Activated naive CD8-positive, alpha-beta T cell treated with anti-CD3 and anti-CD28 coated beads, Interleukin-2, amount 50 U/mL, for 24 hours (primary cell): ENCODE measurements at places on chromosomes 5 and 9.

DNA sequence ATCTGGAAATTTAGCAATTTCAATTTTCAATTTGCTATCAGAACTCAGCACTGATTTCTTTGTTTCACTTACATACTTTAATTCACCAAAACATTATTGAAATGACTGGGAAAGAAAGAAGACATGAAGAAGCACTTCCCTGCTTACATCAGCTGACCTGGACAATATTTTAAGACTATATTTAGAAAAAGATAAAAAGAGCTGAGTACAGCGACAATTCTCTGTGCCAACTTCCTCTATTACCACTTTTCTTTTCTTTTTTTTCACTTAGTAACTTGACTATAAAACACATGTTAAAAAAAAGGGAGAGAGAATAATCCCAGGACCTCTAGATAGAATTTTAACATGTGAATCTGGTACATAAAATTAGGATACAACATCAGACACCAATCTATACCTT, 35.6 kb downstream of the MEF2C start:
- peaks cover 14% of the 10 kb centered on the region for H3K27me3 ChIP-seq
- peaks cover 29% of the 10 kb centered on the region for H3K4me1 ChIP-seq
- H3K4me3 ChIP-seq: no peak overlapping the region
- no peak for DNase-seq

DNA sequence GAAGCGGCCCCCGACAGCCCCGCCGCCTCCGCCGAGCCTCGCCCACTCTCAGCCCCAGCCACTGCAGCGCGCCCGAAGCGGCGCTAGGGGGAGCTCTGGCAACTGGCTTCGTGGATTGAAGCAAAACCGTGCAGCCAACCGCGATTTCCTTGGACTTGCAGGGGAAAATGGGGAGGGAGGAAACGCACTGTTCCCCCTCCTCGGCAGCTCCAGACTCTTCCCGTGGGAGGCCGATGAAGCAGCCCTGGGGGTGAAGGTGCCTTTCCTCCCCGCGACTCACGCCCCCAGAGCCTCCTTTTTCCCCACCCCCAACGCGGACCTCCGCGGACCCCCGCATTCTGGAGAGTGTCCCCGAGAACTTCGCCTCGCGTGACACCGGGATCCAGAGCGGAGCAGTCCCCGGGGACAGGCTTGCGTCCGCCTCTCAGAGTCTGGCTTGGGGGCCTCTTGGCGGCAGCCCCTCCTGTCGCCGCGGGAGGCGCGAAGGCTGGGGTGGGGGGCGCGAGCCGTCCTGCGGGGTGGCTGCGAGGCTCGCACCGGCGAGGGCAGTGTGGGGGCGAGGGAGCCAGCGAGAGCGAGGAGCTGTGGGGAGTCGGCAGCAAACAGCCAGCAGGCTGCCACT, 3.8 kb downstream of the IER5L start:
- peak overlapping the region; percentile 79 for H3K4me3 ChIP-seq
- H3K36me3 ChIP-seq: no peaks in the 10 kb centered on the region
- H3K27ac ChIP-seq: no peak overlapping the region
- peak; percentile 87 for DNase-seq

DNA sequence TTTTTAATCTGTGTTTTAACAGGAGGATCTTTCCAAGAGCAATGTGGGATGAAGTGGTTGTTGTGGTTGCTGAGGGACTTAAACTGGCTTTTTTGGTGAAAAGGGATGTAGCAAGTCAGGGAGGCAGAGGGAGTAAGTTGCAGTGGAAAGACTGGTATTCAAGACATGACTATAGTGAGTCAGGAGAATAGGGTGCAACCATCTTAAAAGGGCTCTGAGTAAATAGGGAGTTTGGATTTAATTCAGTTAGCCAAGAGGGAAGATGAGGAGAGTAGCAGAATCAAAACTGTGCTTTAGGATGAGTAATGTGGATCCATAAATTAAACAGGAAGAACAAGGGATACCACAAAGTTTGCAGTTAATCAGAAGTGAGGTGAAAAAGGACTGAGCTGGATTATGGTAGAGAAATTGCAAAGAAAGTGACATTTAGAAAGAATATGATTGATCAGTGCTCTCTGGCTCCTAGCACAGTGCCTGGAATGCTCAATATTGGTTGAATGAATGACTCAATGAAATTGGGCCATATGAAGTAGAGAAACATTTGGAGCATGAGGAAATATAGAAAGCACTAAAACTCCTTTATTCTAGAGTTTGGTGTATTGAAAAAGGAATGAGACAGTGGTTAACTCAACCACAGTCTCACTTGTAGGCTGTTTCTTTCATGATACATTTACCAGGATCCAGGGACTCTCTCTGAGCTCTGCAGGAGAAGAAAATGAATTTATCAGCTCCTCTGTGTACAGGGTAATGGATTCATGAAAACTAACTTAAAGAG, 5.1 kb downstream of the POLR3G start:
- no peak for DNase-seq
- peaks cover 21% of the 10 kb centered on the region for H3K36me3 ChIP-seq
- H3K4me3 ChIP-seq: no peak overlapping the region

- H3K36me3 ChIP-seq: peaks cover 49% of the 10 kb centered on the region
- no peak for DNase-seq
- H3K4me1 ChIP-seq: no peaks in the 10 kb centered on the region
- H3K27ac ChIP-seq: no peak overlapping the region
- H3K4me3 ChIP-seq: no peak overlapping the region
- H3K27me3 ChIP-seq: no peaks in the 10 kb centered on the region
These were observed 59.9 kb downstream of the ZFR start for GRCh38 chr5:32384621-32385020.

DNA sequence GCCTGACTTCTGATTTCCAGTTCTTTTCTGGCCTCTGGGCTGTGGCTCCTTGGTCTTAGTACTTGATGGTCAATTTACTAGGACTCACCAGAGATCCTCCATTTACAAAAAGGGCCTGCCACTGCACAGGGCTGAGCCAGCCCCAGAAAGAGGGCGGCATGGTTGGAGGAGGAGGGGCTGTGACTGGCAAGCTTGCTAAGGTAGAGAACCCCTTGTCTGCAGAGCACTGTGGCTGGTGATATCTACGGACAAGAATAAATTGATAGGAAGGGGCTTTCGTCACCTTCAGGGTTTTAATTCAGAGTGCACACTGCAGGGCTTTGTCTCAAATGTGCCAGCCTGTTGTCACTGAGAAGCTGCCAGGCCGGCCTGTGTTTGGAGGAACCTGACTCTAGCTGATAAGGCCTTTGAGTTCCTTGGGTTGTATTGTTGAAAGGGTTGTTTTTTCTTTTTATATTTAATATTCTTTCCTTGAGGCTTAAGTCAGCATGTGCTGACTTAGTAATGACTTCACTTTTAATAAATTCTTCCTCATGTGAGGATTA, 15.1 kb downstream of the SLC22A5 start:
- H3K27ac ChIP-seq: no peak overlapping the region
- H3K27me3 ChIP-seq: no peaks in the 10 kb centered on the region
- H3K36me3 ChIP-seq: no peaks in the 10 kb centered on the region
- H3K4me3 ChIP-seq: no peak overlapping the region

DNA sequence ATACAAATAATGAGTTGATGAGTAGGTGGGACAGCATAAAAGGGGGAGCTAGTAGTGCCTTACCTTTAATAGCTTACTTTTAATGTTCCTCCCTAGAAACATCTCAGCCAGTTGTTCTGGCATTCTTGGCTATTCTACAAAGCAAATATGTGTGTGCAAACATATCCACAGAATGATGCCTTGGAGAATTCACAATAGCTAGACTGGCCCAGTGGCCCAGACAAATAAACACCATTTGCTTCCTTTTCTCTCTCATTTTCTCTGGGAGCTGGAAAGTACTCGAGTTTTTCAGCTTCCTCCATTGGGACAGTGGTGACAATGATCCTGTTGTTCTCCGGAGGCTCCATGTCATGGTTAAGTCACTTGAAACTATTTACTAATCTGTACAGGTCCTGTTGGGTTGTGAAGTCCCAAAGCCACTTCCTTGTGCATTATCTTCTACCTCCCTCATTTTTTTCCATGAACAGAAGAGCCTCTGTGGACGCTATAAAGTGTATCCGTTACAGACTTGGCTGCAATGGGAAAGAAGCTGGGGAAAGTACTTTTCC, 122.9 kb downstream of the DMAC1 start:
- no peak for DNase-seq
- H3K4me3 ChIP-seq: no peak overlapping the region
- H3K4me1 ChIP-seq: no peaks in the 10 kb centered on the region
- H3K27me3 ChIP-seq: no peaks in the 10 kb centered on the region

- peaks cover 9% of the 10 kb centered on the region for H3K27me3 ChIP-seq
- no peak for DNase-seq
- no peak overlapping the region for H3K4me3 ChIP-seq
- no peaks in the 10 kb centered on the region for H3K36me3 ChIP-seq
These were observed 166.4 kb upstream of the SPRY4 start for GRCh38 chr5:142491270-142491669.

- peaks cover 10% of the 10 kb centered on the region for H3K27me3 ChIP-seq
- peaks cover 9% of the 10 kb centered on the region for H3K4me1 ChIP-seq
- H3K4me3 ChIP-seq: no peak overlapping the region
- no peak overlapping the region for H3K27ac ChIP-seq
- H3K36me3 ChIP-seq: no peaks in the 10 kb centered on the region
- DNase-seq: no peak
These were observed 38.4 kb downstream of the EXOC3 start for GRCh38 chr5:481347-481746.

GRCh38 chr5:166788050-166788449, 1503.4 kb upstream of the WWC1 start:
- no peak for DNase-seq
- H3K27me3 ChIP-seq: no peaks in the 10 kb centered on the region
- H3K27ac ChIP-seq: no peak overlapping the region
- no peaks in the 10 kb centered on the region for H3K4me1 ChIP-seq
- H3K4me3 ChIP-seq: no peak overlapping the region

- no peak overlapping the region for H3K4me3 ChIP-seq
- DNase-seq: no peak
- peaks cover 42% of the 10 kb centered on the region for H3K36me3 ChIP-seq
- no peak overlapping the region for H3K27ac ChIP-seq
These were observed 37.8 kb downstream of the MRRF start for GRCh38 chr9:122302237-122303093.

GRCh38 chr9:130768265-130768664, 66.8 kb upstream of the ABL1 start:
- no peak overlapping the region for H3K27ac ChIP-seq
- no peaks in the 10 kb centered on the region for H3K27me3 ChIP-seq
- H3K36me3 ChIP-seq: peaks cover 3% of the 10 kb centered on the region
- H3K4me3 ChIP-seq: no peak overlapping the region
